ENCODE measurements at places on chromosomes 5 and 9. TPM values are rescaled to one million over a fixed set of nuclear protein-coding genes. Genes with fewer than 3 reads are reported as not detected.

The ANXA2R gene
- 1.2 TPM for total RNA-seq

The PTGES gene
- total RNA-seq = 2.4 TPM

GRCh38 chr5:1343931-1344901, 683 bp downstream of the CLPTM1L start:
- DNase-seq = no peak

DNA sequence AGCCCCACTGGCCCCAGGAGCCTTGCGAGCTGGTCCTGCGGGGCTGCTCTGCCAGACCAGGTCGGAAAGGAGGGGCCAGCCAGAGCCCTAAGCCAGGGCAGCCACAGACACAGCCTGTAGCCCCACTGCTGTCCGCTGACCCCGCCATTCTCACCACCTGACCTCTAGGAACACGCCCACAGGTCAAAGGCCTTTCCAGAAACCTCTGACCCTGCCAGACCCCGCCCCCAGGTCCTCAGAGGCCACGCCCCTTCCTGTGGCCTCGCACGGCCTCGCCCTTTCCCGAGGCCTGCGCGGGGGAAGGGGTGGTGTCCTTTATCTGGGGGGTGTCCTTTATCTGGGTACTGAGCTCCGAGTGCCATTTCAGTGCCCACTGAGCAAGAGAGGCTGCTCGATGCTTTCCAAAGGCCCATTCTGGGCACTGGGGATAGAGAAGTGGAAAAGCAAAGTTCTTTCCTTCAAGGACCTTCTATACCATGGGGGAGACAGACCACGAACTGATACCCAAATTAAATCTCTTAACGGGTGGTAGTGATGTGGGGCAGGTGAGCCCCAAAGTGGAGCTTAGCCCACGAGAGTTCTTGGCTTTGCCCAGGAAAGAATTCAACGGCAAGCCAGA, 46.5 kb downstream of the P4HA2 start:
- DNase-seq = no peak

DNA sequence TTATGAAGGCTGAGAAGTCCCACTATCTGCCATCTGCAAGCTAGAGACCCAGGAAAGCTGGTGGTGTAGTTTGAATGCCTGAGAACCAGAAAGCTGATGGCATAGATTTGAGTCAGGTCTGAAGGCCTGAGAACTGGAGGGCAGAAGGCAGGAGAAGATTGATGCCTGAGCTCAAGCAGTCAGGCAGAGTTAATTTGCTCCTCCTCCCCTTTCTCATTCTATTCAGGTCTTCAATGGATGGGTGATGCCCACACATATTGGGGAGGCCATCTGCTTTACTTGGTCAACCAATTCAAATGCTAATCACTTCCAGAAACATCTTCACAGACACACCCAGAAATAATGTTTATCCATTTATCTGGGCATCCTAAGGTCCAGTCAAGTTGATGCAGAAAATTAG, 87.6 kb upstream of the CPLX2 start:
- no peak for DNase-seq

DNA sequence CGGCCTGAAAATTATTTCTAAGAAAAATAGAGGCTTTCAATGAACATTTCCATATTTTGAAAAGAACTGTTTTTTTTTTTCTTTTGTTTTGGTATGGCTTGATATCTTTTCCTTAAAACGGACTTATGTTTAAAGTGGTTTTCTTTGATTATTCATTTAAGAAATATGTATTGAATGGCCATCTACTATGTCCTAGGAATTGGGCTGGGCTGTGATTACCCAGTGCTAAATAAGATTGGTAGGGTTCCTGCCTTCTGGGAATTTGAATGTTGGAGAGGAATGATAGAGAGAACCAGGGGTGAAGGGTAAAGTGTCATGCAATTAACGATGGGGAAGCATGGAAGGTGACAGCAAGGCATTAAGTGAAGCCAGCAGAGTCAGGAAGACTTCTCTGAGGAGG, 33.2 kb downstream of the TNFSF8 start:
- no peak for DNase-seq

DNA sequence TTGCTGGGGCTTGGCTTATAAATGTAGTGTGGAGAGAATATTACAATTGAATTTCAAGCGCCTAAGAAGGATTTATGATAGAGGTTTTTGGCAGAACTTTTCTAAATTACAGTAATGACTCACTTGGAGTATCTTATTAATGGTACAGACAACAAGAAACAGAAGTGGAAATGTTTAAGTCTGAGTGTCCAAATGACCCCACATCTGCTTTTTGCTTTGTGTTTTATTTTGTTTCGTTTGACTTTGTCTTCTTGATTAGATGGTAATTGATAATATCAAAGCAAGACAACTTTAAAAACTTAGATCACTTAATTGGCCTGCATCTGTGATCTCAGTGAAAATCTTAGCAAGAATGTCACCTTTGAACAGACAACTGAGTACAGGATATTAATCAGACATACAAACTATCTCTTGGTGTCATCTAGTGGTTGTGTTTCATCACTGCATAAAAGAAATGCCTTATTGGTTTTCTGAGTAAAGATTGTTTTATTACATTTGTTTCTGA, 577.4 kb downstream of the ISL1 start:
- no peak for DNase-seq

DNA sequence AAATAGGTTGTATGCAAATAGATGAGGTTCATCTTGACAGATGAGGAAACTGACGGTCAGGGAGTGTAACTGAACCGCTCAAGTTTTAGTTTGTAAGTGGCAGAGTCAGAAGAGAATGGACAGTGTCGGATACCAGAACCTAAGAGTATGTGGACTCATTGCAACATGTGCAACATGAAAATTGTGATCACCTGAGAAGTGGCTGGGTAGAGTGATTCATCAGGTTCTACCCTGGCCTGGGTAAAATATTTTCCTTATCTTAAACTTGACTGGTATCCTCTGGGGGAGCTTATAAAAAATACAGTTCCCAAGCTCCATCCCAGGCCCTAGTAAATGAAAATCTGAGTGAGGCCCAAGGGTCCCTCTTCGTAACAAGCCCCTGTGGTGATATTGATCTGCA, 35.2 kb upstream of the MIER3 start:
- no peak for DNase-seq

GRCh38 chr9:121852651-121853616, 201.5 kb downstream of the DAB2IP start:
- DNase-seq = peak; percentile 75

DNA sequence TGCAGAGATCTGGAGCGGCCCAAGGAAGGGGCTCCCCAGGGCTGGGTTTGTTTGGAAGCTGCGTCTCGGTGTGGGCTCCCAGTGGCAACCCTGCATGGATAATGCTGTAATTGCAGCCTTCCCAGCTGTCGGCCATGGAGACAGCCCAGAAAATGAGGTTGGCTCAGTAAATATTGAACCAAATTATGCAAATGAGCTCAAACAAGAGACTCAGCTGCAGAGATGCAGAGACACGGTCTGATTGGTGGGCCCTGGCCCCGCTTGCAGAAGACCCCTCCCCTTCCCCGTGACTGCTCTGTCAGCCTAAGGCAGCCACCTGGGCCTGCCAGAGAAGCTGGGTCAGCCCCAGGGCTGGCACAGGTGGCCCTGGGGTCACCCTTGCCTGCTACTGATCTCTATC, 75.9 kb downstream of the RAD23B start:
- no peak for DNase-seq
